ENCODE measurements at places on chromosomes 3 and 15.

DNA sequence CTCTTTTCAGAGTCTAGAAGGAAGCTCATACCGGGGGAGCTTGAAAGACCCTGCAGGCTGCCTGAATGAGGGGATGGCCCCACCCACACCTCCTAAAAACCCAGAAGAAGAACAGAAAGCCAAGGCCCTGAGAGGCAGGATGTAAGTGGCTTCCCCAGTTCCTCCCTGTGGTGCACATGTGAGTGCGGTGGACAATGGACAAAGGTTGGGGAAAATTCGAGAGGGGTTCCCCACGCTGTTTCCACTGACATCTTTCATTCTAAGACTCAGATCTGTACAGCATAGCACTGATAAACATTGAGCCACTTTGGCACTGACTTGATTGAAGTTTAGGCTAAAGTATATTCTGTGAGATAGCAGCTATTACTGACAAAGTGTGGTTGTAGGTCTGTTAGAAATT, 79.5 kb upstream of the UMPS start:
- no peak for DNase-seq

DNA sequence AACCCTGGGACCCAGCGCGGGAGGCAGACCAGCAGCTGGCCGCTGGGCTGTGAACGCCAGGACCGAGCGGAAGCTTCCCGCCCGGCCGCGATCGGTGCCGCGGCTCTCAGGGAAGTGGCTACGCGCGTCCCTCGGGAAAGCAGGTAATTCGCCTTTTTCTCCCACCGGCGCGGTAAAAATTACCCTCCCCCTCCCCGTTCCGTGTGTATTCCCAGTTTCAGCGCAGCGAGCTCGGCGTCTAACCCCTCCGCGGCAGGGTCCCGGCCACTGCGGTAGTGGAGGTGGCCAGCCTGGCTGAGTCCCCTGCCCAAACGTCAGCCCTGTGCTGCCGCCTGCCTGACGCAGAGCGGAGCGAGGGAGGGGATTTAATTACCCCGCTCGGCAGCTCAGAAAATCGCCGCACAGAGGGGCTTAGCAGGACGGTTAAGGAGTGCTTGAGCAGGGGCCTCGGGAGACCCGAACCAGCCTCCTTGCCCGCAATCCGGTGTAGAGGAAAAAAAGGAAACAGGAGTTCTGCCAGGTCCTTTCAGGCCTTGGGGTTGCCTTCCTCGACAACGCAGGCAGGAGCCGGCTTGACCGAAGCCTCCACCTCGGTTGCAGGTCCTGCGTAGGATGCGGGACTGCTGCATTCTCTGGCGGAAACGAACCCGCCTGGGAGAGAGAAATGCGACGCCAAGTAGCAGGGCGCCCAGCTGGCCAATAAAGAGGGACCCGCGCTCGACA, 2.9 kb downstream of the GATA2 start:
- DNase-seq: no peak

GRCh38 chr15:29676961-29677402, 145.3 kb downstream of the TJP1 start:
- no peak for DNase-seq

DNA sequence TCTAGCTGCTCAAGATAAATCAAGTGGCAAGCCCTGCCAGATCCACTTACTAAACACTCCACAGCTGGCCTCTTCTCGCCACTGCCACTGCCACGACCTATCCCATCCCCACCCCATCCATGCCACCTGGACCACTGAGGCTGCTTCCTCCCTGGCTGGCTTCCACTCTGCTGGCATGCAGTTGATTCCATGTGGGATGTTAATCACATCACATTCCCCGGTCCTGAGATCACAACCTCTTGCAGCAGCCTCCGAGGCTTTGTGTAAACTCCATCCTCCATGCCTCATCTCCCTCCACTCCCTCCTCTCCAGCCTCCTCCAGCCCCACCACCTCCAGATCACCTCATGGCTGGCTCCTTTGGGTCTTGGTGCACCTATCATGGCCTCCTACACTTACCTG, 7.7 kb downstream of the NCKIPSD start:
- DNase-seq: no peak

GRCh38 chr15:59830873-59831272, 141.8 kb upstream of the BNIP2 start:
- DNase-seq: no peak

DNA sequence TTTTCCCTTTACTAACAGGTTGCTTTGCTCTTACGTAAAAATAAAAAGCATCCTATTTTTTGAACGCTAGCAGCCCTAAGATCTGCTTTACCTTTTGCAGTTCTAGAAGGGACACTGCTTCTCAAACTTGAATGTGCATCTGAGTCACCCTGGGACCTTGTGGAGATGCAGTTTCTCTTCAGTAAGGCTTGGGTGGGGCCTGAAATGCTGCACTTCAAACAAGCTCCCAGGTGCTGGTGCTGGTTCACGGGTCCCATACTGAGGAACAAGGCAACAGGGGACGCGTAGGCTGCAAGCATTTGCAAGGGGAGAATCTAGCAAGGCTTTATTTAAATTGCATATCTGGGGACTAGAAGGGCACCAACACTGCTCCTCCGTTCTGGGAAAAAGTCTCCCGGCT, 30.0 kb downstream of the MB21D2 start:
- no peak for DNase-seq

DNA sequence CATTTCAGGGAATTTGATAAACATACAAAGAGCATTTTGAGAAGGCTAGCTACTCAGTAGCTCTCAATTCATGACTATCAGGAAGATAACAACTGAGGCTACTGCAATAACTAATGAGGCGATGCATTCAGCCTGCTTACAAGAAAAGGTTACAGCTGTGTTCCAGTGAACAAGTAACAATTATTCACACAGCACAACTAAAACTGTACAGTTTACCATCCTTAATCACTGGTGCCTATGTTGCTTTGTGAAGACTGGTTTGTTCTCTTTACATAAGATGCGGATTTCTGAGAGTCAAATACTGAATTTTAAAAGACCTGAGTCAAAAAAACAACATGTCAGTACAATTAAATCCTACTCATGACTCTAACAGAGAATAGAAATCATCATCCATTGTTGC, 526.3 kb downstream of the OTOL1 start:
- DNase-seq: no peak

DNA sequence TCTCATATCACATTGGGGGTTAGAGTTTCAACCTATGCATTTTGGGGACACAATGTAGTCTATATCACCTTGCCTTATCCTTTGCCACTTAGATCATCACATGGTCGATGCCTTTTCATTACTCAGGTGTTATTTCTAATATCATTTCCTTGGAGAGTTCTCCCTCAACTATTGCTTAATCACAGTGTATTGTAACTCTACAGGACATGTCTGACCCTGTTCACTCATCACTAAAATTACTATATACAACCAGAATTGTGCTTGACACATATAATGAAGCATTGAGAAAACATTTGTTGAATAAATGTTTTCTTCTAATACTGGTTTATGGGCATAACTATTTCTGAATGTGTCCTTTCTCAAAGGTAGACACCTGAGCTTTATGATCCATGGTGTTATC, 207.4 kb downstream of the EPHA6 start:
- DNase-seq: no peak

DNA sequence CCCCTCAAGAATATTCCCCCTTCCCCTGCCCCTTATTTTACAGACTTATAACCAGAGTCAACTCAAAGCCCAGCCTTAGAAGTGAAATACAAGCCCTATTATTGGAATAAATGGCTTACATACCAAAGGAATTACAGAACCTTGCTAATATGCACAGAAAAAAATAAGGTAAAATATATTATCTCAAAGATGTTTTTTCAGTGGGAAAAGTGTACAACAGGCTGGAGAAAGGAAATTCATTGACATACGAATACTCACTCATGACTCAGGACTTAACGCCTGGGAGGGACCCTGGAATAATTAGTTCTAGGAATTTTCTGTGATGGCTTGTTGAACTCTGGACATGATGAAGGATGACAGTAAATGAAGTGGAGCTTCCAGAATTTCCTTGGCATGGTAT, 27.0 kb downstream of the ARL14 start:
- DNase-seq: no peak

GRCh38 chr3:26108846-26109489, 319.1 kb downstream of the OXSM start:
- no peak for DNase-seq

DNA sequence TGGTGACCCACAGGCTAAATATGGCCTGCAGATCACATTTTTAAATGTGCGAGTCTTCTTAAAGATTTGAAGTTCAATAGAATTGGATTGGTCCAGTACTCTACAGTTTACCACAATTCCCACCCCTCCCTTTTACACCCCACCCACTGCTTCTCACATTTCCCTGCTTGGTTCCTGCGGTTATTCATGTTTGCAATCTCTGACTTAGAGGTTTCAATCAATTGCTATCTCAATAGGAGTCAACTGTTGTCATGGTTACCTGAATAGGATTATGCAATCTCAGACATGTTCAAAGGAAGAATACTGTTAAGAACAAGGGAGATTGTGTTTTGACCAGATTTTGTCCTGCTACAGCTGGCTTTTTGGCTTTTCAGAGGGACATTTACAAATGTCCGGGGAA, 4.9 kb upstream of the C3orf49 start:
- DNase-seq: no peak

DNA sequence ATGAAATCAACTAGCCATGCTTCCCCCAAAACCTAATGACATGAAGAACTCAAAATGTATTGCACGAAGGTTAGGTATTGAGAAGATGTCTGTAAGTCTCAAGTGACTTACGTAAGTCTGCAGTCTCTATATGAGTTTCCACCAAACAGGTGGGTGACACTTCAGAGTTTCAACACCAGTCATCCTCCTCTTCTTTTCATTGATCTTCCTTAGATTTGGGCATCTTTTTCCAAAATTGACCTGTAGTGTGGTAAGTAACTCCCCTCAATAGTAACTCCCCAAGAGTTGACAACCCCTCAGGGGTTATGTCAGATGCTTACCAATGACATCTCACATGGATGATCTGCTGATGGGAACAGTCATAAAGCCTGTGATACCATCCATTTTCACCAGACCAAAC, 46.1 kb downstream of the GPR176 start:
- no peak for DNase-seq

DNA sequence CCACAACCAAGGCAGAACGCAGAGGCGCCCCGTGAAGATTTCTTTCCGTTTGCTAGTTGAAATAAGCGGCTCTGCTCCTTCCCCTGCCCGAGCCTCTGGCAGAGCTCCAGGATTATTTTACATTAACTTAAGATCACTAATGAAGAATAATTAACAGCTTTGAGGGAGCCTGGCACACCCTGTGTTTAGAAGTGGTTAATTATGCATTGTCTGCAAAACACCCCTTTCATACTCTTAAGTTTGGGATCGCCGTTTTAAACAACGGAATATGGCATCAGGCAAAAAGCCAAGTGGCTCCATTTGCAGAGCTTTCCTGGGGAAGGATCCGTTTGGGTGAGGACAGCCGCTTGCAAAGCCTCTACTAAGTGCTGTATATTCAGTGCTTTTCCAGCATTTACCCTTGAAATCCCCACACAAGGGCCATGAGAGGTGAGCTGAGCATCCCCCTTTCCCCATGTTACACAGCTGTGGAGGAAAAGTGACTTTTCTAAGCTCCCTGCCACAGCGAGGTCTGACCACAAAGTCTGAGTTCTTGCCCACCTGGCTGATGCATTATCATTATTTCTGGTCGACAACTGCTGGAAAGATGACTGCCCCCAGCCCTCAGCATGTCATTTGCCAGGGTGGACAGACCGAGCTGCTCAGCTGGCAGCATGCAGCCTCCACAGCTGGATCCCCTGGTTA, 33.9 kb downstream of the IQSEC1 start:
- no peak for DNase-seq

- DNase-seq: no peak
Measured at GRCh38 chr3:170502297-170502696, 83.6 kb downstream of the SLC7A14 start.

- DNase-seq: no peak
Measured at GRCh38 chr3:119571688-119572087, 7.6 kb upstream of the ADPRH start.

DNA sequence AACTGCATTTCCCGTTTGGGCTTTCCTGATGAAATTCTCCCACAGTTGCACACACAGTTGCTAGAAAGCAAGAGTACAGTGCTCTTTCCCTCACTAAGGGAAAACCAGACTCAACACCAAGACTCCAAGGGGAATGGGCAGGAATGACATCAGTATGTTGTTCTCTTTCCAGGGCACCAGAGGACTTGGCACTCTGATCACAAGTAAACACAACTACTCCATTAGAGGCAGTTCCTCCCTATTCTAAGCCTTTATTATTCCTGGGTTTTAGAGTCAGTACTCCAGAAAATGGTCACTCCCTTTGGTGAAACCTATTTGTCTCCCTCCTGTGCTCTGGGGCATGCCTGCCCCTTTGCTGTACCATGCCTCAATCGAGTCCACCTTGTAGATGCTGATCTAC, 52.3 kb upstream of the VGLL4 start:
- DNase-seq: no peak

DNA sequence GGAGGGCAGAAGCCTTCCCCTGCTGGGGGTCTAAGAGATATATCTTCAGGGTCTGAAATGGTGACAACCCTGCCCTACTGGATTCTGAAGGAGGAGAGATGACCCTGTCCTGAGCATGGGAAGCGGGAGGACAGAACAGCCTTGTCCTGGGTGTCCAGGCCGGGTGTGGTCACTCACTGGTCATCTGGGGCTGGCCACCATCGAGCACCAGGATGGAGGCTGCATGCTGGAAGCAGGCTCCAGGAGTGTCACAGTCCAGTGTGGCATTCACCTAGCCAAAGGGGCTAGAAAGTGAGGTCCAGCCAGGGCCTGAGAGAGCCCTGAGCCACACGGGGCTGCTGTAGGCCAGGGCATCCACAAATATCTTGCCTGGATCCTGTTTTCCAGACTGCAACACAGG, 5.2 kb downstream of the CDHR4 start:
- no peak for DNase-seq

GRCh38 chr3:123808812-123809211, 75.3 kb downstream of the MYLK start:
- no peak for DNase-seq

GRCh38 chr15:48374472-48374871, 43.2 kb downstream of the DUT start:
- no peak for DNase-seq

- no peak for DNase-seq
Measured at GRCh38 chr15:94887391-94887790, 656.0 kb downstream of the MCTP2 start.

- no peak for DNase-seq
Measured at GRCh38 chr15:33612721-33613304, 302.0 kb downstream of the RYR3 start.

DNA sequence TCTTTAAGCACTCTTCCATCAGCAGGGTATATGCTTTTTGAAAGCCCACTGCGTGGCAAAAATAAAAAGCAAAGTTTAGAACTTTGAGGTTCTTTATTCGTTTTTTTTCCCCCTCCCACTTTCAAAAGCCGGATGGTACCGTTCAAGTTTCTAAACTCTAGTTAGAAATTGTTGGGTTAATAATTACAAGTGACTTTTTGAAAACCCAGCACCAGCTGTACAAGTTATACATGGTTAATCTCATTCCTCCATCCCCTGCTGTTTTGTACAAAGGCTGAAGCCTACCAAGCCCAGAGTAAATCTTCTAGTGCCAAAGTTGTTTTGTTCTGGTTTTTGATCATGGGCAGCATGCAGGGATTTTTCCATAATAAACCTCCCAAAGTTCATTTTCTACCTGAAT, 48.6 kb downstream of the WDR72 start:
- no peak for DNase-seq
